ENCODE measurements at places on chromosomes 13 and 19.

DNA sequence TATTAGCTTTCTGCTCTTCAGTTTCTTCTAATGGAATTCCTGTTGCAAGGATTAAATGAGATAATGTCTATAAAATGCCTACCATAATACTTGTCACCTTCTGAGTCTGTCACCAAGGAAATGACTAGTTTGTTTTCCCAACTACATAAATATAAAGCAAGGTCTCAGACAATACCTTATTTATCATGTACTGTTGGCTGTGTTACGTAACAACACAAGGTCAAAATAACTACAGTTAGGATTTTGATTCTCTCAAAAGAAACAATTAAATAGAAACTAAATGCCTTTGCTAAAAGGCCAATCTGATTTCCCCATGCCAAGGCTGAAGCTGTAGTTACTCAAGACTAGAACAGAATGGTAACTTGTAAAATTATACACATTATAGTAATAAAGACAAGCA, 134.5 kb downstream of the PCDH9 start:
- no peak for DNase-seq

DNA sequence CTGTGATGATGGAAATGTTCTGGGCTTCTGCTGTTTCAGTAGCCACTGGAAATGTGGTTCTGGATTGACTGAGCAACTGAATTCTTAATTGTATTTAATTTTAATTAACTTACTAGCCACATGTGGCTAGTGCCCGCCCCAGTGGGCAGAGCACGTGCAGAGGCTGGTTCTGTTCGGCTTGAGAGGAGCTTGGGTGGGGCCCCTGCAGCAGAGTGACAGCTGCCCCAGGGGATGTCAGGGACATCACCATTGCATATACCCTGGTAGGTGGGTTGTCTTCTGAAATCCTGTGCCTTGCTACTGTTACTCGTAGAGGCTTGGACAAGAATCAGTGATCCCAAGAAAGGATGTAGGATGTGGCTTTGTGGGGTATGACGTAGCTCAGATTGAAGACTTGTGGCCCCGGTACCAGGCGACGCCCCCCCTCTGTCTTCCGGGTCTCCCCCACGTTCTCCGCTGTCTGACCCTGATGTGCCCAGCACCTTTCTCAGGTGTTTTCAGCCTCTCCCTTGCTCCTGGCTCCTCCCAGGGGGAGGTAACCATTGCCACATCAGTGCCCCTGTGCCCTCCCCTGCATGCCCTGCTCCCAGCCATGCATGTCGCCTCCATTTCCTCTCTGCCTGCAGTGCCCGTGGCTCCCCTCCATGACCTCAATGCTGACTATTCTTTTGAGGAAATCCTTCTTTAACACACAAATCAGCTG, 102.6 kb upstream of the RNF113B start:
- no peak for DNase-seq

- DNase-seq: no peak
These were observed at the start of gene ANGPTL4 for GRCh38 chr19:8363803-8364771. ANGPTL4 (plus strand) TSS chr19:8364155; CDS start chr19:8364322, 167 bp downstream.

GRCh38 chr19:17510220-17510993, 1.0 kb upstream of the PGLS start:
- DNase-seq: no peak

DNA sequence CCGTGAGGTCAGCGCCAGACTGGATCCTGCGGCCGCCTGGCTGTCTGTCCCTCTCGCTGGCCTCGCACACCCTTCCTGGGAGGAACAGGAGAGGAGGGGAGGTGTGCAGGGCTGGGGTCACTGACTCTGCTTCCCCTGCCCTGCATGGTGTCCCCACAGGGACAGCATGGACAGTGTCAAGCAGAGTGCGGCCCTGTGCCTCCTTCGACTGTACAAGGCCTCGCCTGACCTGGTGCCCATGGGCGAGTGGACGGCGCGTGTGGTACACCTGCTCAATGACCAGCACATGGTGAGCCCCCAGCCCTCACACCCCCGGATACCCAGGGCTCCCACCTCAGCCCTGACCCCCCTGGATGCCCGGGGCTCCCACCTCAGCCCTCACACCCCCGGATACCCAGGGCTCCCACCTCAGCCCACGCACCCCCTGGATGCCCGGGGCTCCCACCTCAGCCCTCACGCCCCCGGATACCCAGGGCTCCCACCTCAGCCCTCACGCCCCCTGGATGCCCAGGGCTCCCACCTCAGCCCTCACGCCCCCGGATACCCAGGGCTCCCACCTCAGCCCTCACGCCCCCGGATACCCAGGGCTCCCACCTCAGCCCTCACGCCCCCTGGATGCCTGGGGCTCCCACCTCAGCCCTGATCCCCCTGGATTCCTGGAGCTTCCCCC, 21.2 kb downstream of the FUZ start:
- no peak for DNase-seq

DNA sequence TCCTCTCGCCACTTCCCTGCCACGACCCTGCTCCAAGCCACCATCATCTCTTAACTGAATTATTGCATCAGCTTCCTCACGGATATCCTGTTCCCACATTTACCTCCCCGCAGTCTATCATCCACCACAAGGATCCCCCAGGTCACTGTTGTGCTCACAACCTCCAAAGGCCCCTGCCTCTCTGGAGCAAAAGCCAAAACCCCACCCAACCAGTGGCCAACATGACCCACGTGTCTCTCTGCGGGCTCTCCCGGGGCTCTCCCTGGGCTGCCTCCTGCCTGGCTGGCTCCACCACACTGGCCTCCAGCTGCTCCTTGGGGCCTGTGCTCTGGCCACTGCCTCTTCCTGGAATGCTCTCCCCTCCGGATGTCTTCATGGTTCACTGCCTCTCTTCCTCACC, 809.3 kb downstream of the UQCRFS1 start:
- DNase-seq: no peak

- no peak for DNase-seq
These were observed 17.7 kb downstream of the TMEM161A start for GRCh38 chr19:19120308-19121231.

GRCh38 chr13:85537601-85538000, 261.6 kb downstream of the SLITRK6 start:
- no peak for DNase-seq

- DNase-seq: no peak
These were observed at the start of gene ICAM4 for GRCh38 chr19:10286803-10287737. ICAM4 (plus strand) TSS chr19:10286955; CDS start chr19:10287013, 58 bp downstream.

- DNase-seq: peak; percentile 88
These were observed at the start of gene KPTN for GRCh38 chr19:47483800-47484690. KPTN (minus strand) TSS chr19:47484219; CDS start chr19:47484160, 59 bp downstream.

Measured in SHP77 treated with DMSO at 0.1 percent for 48 hours (cell line).